Activated CD8-positive, alpha-beta memory T cell treated with anti-CD3 and anti-CD28 coated beads, Interleukin-2, amount 50 U/mL, for 48 hours (primary cell): ENCODE measurements at places on chromosomes 6 and 20.
A peak's percentile ranks its signal among the peaks of the same experiment; 100 is the strongest.

DNA sequence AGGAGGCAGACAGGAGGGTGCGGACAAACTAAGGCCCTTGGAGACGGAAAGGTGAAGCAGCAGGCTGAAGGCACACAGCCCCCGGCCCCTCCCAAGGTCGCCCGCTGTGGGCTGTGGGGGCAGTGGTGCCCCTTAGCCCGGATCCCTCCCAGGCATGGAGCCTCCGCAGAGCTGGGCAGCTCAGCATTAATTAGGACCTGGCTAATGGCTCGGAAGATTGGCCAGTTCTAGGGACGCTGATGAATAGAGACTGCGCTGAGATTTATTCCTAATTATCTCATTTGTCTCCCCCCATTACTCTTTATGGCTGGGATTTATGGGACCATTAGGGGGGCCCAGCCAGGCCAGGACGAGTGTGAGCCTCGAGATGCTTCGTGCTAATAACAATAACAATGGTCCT is 20.4 kb downstream of the MDFI start:
- no peak for DNase-seq

- peak; percentile 74 for DNase-seq
These were observed 99.1 kb downstream of the CDH26 start for GRCh38 chr20:60057123-60057865.

- no peak for DNase-seq
These were observed 4.0 kb upstream of the TLDC2 start for GRCh38 chr20:36871640-36872570.

DNA sequence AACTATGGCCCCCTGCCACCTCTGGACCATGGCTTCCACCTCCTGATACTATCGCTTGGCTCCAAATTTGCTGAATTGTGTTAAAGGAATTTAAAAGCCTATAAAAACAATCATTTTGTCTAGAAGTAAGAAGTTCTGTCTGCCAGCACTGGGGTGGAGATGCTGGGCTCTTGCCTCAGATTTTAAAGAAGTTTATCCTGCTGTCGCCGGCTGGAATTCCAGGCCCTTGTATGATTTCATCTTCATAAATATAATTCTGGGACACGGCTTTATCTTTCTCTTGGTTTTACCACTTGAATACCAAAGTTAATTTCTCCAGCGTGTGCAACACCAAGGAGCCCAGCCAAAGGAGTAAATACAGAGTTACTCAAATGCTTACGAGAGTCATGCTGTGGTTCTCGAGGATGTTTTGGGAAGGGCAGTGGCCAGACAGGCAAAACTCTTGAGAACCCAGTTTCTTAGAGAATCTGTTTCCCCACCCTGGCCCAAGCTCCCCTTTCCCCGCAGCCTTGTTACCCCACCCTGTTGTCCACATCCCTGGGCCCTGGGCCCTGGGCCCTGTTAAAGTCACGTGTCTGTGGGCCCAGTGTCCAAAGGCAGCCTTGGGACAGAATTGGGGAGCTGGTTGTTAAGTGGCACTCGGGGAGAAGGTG is 31.9 kb downstream of the C6orf89 start:
- no peak for DNase-seq

DNA sequence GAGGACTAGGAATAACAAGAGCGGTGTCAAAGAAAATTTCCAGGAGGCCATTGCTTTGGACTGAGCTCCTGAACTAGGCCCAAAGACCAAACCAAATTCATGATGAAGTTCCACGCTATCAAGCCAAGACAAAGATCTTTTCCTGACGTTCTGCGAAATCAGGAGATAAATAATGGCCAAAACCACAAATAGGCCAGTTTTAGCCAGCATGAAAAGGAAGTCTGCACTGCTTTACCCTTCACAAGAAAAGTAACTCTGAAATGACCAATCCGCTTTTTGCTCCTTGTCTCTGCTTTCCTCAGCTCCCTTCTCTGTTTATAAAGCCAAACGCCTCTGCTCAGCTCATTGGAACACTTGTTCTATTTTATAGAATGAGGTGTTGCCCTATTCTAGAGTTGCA is 6.7 kb downstream of the NCOA5 start:
- no peak for DNase-seq

DNA sequence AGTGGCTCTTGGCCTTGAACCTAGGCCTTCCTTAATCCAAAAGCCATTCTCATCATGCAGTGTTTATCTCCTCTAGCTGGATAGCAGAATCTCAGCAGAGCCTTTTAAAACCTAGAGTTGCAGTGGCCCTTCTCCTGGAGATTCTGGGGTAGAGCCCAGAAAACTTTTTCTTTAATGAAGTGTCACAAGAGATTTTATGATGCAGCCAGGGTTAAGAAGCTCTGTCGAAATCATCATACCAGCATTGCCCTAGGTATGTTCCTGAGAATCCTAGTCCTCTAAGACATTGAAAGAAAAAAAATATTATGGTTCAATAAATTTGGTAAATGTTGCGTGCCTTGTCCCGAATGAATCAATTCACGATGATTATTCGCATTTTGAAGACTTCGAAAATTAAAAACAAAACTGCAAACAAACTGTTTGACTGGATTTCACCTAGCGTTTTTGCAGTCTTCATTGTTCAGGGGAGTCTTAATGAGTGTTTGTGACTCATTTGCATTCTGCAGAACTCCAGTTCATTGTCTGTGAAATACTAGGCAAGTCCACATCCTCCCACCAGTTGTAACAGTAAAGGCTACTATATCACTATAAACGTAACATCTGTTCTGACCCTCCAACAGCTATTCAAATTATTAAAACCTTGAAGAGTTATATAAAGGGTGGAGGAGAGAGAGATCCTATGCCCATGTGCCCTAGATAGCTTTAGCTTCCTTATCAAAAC is 198.6 kb downstream of the UST start:
- no peak for DNase-seq

- DNase-seq = no peak
These were observed 513.3 kb upstream of the SOX4 start for GRCh38 chr6:21080221-21080620.

- DNase-seq = no peak
These were observed 55.6 kb downstream of the SLC22A1 start for GRCh38 chr6:160177220-160177619.

GRCh38 chr6:25816252-25816651 is 15.6 kb downstream of the SLC17A1 start:
- DNase-seq = no peak

DNA sequence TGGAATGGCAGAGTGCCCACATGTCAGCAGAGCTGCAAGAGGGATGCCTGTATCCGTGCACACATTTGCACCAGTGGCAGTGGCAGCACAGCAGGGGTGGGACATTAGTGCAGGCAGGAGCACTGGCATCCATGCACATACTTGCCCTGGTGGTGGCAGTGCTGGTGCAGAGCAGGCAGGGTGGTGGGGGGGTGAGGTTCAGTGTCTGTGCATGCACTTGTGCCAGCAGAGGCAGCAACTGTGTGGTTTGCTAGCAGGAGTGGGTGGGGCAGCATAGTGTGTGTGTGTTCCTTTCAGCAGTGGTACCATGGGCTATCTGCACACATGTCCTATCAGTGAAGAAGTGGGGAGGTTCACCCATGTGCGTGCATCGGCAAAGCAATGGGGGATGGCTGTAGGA is 151.6 kb downstream of the EPM2A start:
- DNase-seq = no peak

GRCh38 chr20:49594143-49594930 is 26.4 kb upstream of the PTGIS start:
- peak; percentile 85 for DNase-seq

GRCh38 chr6:95784869-95785268 is 207.5 kb downstream of the MANEA start:
- no peak for DNase-seq

DNA sequence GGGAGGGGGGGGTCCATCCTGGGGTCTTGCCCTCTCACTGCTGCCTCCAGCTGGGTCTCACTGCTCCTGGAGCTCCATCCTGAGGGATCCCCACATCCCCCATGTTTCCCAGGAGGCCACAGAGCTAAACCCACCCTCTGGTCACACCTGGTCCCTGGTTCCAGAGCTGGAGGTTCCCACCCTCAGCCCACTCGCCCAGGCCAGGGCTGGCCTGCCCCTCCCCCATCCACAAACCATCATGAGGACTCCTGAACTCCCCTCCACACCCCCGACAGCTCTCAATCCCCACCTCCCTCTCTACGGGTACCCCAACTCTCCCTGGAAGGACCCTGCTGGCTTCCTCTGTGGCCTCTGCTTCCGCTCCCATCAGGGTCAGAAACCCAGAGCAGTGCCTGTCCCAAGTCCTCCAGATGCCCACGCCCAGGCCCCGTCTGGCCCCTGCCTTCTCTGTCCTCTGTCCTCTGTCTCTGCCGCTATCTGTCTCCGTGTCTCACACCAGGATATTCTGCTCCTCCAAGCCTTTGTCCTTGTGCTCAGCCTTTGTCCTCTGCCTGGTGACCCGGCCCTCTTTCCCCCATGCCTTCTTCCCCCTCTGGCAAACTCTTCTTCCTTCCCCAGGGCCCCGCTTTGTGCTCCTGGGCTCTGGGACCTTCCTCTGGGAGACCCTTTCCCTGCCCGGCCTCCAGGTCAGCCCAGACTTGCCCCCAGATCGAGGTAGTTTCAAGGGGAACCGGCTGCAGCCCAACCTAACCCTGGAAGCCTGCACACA is 74.0 kb downstream of the SRC start:
- DNase-seq = no peak

GRCh38 chr6:169709293-169709692 is 7.4 kb downstream of the C6orf120 start:
- no peak for DNase-seq
